ENCODE measurements at places on chromosomes 4 and X. TPM values are rescaled to one million over a fixed set of nuclear protein-coding genes. Genes with fewer than 3 reads are reported as not detected.

- H3K27me3 ChIP-seq: no peaks in the 10 kb centered on the region
- H3K36me3 ChIP-seq: no peaks in the 10 kb centered on the region
- H3K4me3 ChIP-seq: no peak overlapping the region
- no peaks in the 10 kb centered on the region for H3K4me1 ChIP-seq
Measured at GRCh38 chrX:119410854-119411253, 11.7 kb downstream of the SLC25A43 start.

- H3K27ac ChIP-seq: no peak overlapping the region
- H3K4me3 ChIP-seq: no peak overlapping the region
- H3K36me3 ChIP-seq: no peaks in the 10 kb centered on the region
- no peak for DNase-seq
- no peaks in the 10 kb centered on the region for H3K27me3 ChIP-seq
Measured at GRCh38 chr4:123215536-123215935, 181.1 kb upstream of the SPRY1 start.

Gene CDS1
- 0.21 TPM for total RNA-seq

Gene AKAP4
- total RNA-seq: not detected

DNA sequence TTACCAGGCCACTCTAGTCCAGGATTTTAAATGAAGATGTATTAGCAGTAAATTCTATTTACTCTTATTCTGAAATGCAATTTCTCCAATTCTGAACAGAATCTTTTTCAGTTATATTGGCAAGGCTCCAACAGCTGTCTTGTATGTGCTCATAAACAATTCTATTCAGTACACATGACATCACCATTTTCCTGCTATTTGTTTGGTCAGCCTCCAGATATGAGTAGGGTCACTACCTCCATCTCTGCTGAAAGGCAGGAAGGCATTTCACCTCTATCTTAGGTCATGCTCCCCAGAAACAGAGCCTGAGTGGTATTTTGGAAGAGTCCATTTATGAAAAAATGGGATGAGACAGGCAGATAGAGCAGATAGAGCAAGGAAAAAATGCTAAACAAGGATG lies 151.1 kb upstream of the ADGRL3 start:
- H3K27me3 ChIP-seq: no peaks in the 10 kb centered on the region
- no peak overlapping the region for H3K27ac ChIP-seq
- no peak overlapping the region for H3K4me3 ChIP-seq
- DNase-seq: no peak
- H3K36me3 ChIP-seq: no peaks in the 10 kb centered on the region

GRCh38 chr4:94285666-94286065 lies 57.0 kb downstream of the HPGDS start:
- H3K4me3 ChIP-seq: no peak overlapping the region
- H3K4me1 ChIP-seq: no peaks in the 10 kb centered on the region
- no peaks in the 10 kb centered on the region for H3K27me3 ChIP-seq
- H3K36me3 ChIP-seq: peaks cover 1% of the 10 kb centered on the region
- DNase-seq: no peak

Gene PAGE2
- not detected for total RNA-seq

Gene HPGD
- total RNA-seq: 3.5 TPM

Gene MAP3K15
- not detected for total RNA-seq

Gene SYN1
- 0.42 TPM for total RNA-seq

GRCh38 chr4:182143086-182143821 lies 99.9 kb upstream of the TENM3 start:
- H3K27me3 ChIP-seq: no peaks in the 10 kb centered on the region
- H3K36me3 ChIP-seq: no peaks in the 10 kb centered on the region
- H3K4me1 ChIP-seq: peaks cover 32% of the 10 kb centered on the region
- no peak for DNase-seq

Gene FAM13A
- total RNA-seq: 64.9 TPM

DNA sequence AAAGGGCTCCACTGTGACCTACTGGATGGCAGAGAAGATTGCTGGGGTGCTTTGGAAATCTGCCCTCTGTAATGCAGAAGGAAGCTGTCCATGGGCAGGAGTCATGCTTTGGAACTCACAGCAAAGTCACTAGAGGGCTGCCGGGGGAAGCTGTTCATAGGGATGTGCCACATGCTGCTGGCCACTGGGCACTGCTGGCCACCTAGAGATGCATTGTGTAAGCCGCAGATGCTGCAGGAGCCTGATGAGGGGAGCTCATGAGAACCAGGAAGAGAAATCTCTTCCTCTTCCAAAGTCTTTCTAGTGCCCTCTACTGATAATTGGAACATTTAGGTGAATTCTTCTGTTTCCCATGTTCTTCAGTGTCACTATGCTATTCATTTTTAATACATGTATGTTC lies 31.2 kb upstream of the UXT start:
- H3K27ac ChIP-seq: no peak overlapping the region
- no peaks in the 10 kb centered on the region for H3K4me1 ChIP-seq
- no peaks in the 10 kb centered on the region for H3K36me3 ChIP-seq
- no peaks in the 10 kb centered on the region for H3K27me3 ChIP-seq

DNA sequence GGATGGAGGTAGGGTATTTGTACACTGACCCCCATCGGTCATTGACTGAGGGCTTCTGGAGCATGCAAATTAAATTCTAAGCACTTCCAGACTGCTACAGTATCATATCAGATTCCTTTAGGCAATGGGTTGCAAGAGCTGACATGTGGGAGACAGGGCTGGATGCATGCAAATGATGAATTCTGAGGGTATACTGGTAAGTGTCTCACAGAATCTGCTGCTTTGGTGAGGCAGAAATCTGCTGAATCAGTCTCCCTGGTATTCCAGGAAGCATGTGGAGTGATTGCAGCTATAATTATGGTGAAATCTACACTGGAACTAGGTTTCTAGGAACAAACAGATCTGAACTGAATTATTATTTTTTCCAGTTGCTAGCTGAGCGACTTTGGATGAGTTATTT lies 684.9 kb upstream of the MAGEB2 start:
- no peak overlapping the region for H3K27ac ChIP-seq
- H3K27me3 ChIP-seq: no peaks in the 10 kb centered on the region
- no peak overlapping the region for H3K4me3 ChIP-seq

Gene IL13RA1
- total RNA-seq: 41.4 TPM

DNA sequence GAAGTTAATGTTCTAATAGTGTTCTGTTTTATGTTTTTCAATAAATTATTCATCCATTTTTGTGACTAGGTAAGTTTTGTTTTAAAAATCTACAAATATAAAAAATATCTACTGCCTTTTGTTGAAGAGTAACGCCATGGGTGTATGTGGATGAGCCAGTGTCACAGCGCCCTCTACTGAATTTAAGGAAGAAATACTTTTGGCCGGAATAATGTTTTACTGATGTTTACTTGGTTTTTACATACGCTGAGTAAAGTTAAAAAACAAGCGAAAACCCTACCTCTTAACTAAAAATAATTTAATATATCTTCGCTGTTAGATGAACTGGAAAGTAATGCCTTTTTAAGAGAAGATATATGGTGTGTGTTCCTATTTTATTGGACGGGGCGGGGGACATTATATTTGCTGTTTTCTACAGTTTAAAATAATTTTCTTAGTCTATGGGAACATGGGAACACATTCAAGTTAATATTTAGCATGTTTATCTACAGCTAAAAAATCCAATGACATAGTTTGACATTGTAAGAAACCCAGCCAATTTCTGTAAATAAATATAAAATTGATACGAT lies 86.1 kb downstream of the CPE start:
- no peak for DNase-seq
- H3K36me3 ChIP-seq: no peaks in the 10 kb centered on the region
- H3K27ac ChIP-seq: no peak overlapping the region
- H3K4me3 ChIP-seq: no peak overlapping the region

DNA sequence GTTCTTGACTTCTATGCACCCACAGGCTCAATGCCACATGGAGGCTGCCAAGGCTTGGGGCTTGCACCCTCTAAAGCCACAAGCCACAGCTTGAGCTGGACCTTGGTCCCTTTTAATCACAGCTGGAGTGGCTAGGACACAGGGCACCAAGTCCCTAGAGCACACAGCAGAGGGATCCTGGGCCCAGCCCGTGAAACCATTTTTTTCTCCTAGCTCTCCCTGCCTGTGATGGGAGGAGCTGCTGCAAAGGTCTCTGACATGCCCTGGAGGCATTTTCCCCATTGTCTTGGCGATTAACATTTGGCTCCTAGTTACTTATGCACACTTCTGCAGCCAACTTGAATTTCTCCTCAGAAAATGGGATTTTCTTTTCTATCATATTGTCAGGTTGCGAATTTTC lies 410.9 kb downstream of the GRID2 start:
- no peaks in the 10 kb centered on the region for H3K4me1 ChIP-seq
- no peak overlapping the region for H3K27ac ChIP-seq
- no peak overlapping the region for H3K4me3 ChIP-seq
- H3K36me3 ChIP-seq: no peaks in the 10 kb centered on the region
- no peaks in the 10 kb centered on the region for H3K27me3 ChIP-seq

Gene IDUA
- 23.9 TPM for total RNA-seq

DNA sequence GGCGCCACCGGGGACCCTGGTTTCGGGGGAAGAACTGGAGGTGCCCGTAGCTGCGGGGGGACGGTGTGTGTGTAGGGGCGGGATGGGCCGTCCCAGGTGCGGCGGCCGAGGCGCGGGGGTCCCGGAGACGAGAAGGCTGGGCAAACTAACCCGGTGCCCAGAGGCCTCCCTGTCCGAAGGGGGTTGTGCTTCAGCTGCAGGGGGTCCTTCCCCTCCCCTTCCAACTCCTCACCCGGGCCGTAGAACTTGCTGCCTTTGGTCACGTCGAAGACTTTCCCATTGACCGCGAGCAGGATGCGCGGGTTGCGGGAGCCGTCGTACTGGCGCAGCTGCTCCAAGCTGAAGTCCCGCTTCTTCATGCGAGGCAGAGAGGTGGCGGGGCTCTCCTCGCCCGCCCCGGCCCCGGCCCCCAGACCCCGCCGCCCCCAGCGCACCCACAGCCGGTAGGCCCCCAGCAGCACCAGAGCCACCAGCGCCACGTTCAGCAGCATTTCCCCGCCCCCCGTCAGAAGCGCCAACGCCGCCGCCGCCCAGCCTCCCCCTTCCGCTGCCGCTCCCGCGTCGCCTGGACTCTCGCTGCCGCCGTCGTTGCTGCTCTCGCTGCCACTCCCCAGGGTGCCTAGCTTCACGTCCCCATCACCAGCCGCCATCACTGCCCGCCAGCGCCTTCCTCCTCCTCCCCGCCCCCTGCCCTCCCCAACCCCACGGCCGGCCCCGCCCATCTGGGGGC lies at the start of gene PGRMC2:
TSS of gene PGRMC2 (minus strand) at position 673 of the 730 bp plus-strand sequence. CDS start at position 650, 23 bp downstream.
- no peaks in the 10 kb centered on the region for H3K27me3 ChIP-seq
- peaks cover 38% of the 10 kb centered on the region for H3K4me1 ChIP-seq
- peak within 1 kb of the TSS; percentile 70 for H3K4me3 ChIP-seq
- no peak for DNase-seq

DNA sequence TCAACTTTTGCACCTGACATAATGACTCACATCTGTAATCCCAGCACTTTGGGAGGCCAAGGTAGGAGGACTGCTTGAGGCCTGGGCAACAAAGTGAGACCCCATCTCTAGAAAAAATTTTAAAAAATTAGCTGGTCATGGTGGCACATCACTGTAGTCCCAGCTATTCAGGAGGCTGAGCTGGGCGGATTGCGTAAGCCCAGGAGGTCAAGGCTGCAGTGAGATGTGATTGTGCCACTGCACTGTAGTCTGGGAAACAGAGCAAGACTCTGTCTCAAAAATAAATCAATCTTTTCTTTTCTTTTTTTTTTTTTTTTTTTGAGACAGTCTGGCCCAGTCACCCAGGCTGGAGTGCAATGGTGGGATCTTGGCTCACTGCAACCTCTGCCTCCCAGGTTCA lies 52.5 kb downstream of the NIPAL1 start:
- no peak for DNase-seq
- H3K27ac ChIP-seq: no peak overlapping the region
- H3K27me3 ChIP-seq: no peaks in the 10 kb centered on the region
- no peak overlapping the region for H3K4me3 ChIP-seq

Gene TASL
- 2.8 TPM for total RNA-seq

- H3K4me1 ChIP-seq: peaks cover 35% of the 10 kb centered on the region
- H3K4me3 ChIP-seq: peak overlapping the region; percentile 55
- H3K27me3 ChIP-seq: no peaks in the 10 kb centered on the region
- peak overlapping the region; percentile 65 for H3K27ac ChIP-seq
- DNase-seq: no peak
Measured at GRCh38 chrX:40152173-40152711, 54.5 kb upstream of the BCOR start.

Gene CSAG3
- not detected for total RNA-seq

Gene SPINK2
- total RNA-seq: not detected

GRCh38 chr4:47651231-47651630 lies 166.2 kb downstream of the ATP10D start:
- H3K4me3 ChIP-seq: no peak overlapping the region
- H3K27ac ChIP-seq: no peak overlapping the region
- no peaks in the 10 kb centered on the region for H3K4me1 ChIP-seq
- no peak for DNase-seq

DNA sequence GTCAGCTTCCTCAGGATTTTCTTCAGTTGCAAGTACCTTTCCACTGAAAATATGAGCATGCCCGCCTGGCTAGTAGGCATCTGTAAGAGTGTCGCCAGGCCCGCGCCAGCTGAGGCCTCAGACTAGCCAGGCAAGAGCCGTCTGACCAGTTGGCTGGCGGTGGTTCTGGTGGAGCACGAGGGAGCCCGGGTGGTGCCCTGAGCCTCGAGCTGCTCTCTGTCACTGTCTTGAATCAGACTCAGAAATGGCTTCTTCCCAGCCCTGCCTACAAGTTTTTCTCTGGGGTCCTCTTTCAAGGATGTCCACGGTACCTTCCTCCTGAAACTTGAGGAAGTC lies 11.9 kb downstream of the GRPEL1 start:
- H3K27ac ChIP-seq: no peak overlapping the region
- H3K27me3 ChIP-seq: no peaks in the 10 kb centered on the region
- H3K36me3 ChIP-seq: peaks cover 79% of the 10 kb centered on the region
- H3K4me1 ChIP-seq: peaks cover 20% of the 10 kb centered on the region

- no peak for DNase-seq
- H3K4me3 ChIP-seq: peak overlapping the region; percentile 42
- H3K27ac ChIP-seq: peak overlapping the region; percentile 87
- peaks cover 8% of the 10 kb centered on the region for H3K4me1 ChIP-seq
Measured at GRCh38 chrX:103253608-103254007, 1.3 kb downstream of the TCEAL8 start.

GRCh38 chr4:53556651-53557050 lies 34.6 kb downstream of the LNX1 start:
- H3K27me3 ChIP-seq: no peaks in the 10 kb centered on the region
- no peak overlapping the region for H3K27ac ChIP-seq
- no peaks in the 10 kb centered on the region for H3K36me3 ChIP-seq
- H3K4me3 ChIP-seq: no peak overlapping the region

Data from tibial nerve (tissue), 4 donors.